ENCODE measurements at places on chromosomes 6 and 20.

GRCh38 chr6:108766419-108766818 lies 81.8 kb upstream of the ARMC2 start:
- DNase-seq = no peak

DNA sequence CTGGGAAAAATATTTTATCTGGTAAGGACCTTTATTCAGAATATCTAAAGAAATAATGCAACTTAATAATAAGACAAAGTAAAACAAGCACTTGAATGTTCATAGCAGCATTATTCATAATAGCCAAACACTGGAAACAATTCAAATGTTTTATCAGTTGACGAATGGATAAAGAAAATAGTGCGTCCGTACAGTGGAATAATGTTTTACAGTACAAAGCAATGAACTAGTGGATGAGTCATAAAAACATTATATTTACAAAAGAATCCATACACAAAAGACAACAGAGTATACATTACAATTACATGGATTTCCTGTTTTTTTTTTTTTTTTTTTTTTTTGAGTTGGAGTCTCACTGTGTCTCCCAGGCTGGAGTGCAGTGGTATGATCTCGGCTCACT lies 12.7 kb downstream of the SMAP1 start:
- DNase-seq = no peak

DNA sequence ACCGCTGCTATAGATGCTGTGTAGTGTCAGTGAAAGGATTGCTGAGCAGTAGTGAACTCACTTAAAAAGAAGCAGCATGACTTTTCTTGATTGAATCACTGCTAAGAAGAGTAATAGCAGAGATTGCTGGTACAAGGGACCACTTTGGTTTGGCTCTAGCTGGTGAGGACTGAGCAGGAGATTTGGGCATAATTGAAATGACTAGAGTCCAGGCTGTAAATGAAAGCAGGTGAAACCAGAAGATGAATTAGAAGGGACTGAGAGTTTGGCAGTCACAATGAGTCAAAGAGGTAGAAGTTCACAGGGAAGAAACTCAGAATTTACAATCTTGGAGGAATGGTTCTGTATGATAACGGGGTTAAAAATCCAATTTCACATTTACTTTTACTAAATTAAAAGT lies 19.1 kb upstream of the REV3L start:
- DNase-seq = no peak

GRCh38 chr20:37316775-37317170 lies 27.3 kb downstream of the MANBAL start:
- no peak for DNase-seq

DNA sequence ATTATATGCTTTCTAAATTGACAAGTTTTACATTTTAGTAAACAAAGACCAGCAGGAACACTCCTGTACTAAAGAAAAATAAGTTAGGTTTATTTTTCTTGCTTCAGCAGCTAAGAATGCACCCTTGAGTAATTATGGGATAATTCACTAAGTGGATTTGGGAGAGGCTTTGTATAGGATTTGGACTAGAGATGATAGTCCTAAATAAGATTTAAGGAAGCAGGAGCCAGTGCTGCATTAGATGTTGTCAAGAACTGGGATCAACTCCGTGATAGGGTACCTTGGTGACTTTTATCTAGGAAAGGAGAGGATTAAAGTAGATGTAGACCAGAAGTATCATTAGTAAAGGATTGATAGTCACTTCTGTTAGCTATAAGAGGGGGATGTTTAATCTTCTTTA lies 4.1 kb upstream of the C6orf141 start:
- no peak for DNase-seq

- DNase-seq = no peak
Measured at GRCh38 chr6:88619951-88620350, 343.5 kb downstream of the RNGTT start.

DNA sequence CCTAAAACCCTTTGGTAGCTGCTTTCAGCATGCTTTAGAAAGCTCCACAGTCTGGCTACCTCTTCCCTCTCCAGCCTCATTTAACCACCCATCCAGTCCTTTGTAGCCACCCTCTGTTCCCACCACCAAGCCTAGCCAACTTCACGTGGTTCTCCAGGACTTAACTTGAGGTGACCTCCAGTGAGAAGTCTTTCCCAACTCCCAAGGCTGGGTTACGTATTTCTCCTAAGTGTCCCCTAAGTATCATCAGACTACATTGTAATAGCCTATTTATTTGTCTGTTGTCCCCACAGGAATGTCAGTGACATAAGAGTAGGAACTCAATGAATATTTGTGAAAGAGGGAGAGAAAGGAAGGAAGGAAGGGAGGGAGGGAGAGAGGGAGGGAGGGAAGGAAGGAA lies 431.9 kb upstream of the JARID2 start:
- DNase-seq = no peak

DNA sequence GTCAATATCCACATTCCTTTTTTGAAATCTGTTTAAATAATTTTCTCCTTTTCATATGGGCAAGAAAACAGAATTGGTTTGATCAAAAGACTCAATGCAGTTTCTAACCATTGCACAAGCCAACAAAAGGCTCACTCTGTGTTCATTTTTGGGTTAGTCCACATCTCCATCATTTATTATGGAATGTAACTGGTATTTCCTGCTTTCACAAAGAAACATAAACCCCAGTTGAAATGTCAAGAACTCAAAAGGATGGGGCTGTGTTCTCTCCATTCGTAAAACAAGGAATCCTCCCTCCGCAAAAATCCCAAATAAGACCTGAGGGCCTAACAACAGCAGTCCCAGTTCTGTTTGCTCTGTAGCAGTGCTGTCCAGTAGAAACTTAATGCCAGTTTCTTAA lies 420.9 kb downstream of the GJA1 start:
- no peak for DNase-seq

DNA sequence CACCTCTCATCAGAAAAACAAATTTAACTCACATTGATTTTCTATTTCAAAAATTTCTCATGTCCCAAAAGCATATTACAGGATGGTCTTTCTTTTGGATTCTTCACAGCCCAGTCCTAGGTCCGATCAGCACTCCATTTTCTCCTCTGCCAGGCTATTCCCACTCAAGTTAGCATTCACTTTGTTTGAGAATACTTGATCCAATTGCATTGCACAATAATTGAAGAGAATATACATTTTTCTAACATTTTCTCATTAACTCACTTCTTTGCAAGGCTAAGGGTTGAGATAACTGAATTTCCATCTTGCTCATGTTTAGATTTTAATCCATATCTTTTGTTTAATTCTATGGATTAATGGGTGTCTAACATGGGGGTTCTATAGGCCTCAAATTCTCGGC lies 716.1 kb downstream of the QKI start:
- no peak for DNase-seq

DNA sequence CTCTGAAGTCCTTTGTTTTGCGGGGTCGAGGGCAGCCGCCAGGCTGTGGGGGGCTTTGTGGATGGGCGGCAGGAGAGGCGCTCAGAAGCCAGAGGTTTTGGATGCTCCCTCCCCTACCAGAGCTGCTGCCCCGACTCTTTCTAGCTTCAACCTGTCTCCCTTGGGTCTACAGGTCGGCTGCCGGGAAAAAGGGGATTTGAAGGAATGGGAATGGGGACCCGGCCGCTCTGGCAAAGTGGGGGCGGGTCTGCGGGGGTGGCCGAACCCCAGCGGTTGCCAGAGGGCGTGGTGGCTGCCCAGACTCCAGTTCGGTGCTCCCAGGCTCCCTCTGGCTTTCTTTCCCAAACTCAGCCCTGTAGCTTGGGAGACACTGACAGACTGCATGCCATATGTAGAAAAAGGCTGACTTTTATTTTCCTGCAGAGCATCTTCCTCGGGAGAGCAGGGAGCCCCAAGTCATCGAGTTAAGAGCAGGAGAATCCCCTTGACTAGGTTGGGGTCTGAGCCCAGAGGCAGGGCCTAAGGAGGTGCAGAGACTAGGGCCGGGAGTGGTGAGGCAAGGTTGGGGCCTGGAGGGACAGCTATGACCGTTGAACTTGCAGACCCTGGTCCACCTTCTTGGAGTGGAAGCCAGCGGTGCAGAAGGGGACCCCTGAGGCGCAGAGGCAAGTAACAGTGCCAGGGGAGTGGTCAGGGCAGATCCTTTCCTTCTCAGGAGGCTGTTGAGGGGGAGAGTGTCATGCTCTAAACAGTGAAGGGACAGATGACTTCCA lies 1.4 kb upstream of the PPP1R18 start:
- DNase-seq = no peak

DNA sequence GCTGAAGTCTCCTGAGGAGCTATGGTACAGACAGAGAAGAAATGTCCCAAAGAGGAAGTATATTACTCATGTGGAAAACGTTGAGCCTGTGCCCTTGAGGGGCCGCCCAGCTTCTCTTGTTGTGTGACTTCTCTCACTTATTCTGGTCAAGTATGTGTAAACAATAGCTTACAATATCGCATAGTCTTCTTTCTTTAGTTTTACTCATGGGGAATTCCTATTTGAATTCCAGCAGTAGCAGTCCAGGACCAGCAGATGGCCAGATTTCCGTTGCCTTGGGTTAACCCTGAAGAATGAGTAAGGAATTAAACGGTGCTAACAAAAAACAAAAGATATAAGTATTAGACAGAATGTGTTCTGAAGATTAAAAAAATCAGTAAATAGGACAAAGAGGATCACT lies 522.0 kb upstream of the GJE1 start:
- no peak for DNase-seq

DNA sequence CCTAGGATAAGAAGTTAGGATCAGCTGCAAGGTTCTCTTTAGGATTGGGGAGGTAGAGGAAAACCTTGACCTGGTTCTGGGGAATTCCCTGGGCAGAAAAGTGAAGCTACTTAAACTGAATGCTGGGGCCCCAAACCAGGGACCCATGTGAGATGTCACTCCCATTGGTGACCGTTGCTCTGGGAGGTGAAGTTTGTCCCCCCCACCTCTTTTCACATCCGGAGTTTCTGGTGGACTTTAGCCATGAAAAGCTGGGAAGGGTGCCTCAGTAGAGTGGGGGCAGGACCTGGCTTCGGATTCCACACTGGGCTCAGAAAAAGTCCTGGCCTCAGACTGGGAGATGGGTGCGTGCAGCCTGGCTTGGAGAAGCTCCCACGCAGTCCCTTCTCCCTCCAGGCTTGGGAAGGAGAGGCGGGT lies 13.2 kb downstream of the TJAP1 start:
- no peak for DNase-seq

DNA sequence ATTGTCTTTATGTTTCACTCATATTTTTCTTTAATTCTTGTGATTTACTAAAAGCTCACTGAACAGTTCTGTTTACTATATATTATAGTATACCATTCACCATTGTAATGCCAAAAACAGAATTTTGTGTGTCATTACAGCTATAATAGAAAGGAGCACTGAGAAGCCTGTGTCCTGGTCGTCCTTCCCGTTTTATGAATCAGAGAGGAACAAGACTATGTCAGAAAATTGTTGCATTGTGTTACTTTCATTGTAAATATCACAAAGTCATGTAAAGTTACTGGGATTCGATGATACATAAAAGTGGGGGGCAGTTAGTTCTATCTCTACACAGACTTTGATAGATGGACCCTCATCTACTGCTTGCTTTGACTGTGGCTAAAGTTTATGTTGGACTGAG lies 145.1 kb downstream of the QKI start:
- DNase-seq = no peak

GRCh38 chr20:32236048-32236533 lies 28.4 kb downstream of the POFUT1 start:
- DNase-seq = no peak

- DNase-seq = no peak
Measured at GRCh38 chr6:35634316-35634715, 54.4 kb downstream of the FKBP5 start.

DNA sequence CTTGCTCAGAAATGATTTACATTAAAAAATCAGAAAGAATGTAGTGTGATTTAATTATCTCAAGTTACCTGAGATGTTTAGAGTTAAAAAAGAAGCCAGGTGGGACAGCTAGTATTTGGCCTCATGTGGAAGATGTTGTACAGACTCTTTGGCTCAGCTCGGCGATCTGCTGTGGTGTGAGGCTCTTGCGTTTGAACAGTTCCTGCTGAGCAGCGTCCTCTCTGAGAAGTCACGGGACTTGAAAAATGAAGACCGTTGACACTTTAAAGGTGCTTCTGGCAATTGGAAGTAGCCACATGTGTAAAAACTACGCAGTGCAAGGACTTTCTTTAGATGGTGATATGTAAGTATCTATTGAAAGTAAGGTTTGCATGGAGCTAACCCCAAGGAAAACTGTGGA lies 169.0 kb downstream of the BACH2 start:
- DNase-seq = no peak

DNA sequence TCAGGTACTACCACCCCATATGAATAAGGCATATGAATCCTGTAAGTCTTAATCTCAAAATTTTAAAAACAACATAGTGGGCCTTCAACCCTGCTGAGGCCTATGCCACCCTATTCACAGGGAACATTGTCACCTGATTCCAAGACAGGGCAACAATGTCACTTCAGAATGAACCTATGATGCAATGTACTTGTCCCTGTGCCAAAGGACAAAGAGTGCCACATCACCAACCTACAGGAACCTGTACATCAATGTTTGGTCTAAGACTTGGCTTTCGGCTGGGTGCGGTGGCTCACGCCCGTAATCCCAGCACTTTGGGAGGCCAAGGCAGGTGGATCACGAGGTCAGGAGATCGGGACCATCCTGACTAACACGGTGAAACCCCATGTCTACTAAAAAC lies 318.5 kb upstream of the JARID2 start:
- DNase-seq = no peak

GRCh38 chr20:17939622-17940223 lies 28.9 kb downstream of the SNX5 start:
- DNase-seq = no peak

DNA sequence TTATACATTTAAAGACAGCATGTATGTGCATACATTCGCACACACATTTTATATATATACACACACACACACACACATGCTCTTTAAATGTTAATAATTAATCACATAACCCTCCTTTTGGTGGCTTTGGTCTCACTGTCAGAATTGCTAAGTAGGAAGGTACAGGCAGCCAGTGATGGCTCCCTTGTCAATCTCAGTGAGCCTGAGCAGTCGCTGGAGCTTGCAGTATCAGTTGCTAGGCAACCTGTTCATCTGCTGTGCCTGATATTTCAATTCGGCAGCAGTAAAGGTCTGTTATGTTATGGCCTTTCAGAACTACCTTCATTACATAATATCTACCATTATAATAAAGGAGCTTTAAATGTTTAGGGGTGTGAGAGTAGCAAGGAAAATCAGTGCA lies 374.3 kb downstream of the LMBRD1 start:
- no peak for DNase-seq

DNA sequence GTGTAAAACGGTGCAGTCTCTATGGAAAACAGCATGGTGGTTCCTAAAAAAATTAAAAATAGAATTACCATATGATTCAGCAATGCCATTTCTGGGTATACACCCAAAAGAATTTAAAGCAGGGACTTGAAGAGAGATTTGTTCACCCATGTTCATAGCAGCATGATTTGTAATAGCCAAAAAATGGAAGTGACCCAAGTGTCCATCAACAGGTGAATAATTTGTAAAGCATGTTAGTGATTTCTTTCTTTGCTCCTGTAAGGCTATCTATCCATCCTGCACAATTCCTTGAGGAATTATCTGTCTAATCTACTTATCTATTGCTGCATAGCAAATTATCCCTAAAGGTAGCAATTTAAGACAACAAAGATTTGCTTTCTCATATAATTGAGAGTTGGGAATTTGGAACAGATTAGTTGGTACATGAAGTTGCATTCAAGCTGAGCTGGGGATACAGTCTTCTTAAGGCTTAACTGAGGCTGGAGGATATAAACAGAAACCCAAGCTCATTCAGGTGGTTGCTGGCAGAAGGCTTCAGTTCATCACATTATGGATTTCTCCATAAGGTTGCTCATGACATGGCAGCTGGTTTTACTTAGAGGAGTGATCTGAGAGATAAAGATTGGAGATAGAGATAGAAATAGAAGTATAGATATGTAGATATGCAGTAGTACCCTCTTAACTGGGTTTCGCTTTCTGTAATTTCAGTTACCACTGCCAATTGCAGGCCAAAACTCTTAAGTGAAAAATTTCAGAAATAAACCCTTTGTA lies 62.0 kb downstream of the IL22RA2 start:
- no peak for DNase-seq
